Activated T-cell treated with anti-CD3 and anti-CD28 coated beads for 4 hours (primary cell): ENCODE measurements at places on chromosomes 6 and 20.
A peak's percentile ranks its signal among the peaks of the same experiment; 100 is the strongest.

GRCh38 chr20:44384423-44385027, 29.0 kb downstream of the HNF4A start:
- DNase-seq, result peak; percentile 82

- DNase-seq, result no peak
Observed at GRCh38 chr6:13328875-13329183, 492 bp upstream of the TBC1D7 start.

DNA sequence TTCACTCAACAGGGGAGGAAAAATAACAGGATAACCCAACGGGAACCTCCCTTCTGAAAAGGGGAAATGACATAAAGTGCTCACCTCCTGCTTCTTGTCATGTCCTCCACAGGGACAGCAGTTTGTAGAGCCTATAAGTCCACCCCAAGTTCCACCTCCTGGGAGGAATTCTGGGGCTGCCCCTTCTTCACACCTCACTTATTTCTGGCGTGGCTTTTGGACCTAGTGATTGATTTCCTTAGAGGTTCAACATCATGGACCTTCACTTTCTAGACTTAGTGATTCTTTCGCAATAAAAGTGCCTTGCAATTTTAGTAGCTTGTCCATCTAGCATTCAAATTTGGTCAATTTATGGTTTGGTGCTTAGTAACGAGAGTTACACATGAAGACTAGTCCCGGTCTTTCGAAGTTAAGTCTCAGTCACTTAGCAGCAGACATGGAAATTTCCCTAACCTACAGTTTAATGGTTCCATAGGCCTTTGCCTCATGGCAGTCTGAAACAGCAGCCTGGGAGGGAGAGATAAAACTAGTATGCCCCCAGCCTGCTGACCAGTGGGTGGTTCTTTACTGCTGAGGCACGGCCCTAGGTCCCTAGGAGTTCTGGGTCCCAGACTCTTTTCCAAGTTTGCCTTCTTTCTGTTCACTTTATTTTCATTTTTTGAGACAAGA, 59.2 kb upstream of the CDKAL1 start:
- no peak for DNase-seq

DNA sequence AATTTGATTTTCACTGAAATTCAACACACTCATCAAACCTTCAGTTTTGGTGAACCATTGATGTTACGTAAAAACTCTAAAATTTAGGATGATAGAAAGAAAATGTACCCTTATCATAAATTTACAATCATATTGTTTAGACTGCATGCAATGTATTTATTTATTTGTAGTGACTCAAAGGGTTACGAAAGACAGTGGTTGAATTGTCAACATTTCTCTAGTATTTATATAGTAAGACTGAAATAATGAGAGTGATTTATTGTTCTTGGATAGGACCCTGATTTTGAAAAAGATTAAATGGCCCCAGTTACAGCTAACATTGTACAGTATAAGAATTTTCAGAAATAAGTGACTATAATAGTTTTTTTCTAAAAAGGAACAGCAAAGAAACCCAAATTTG, 591.5 kb downstream of the RFPL4B start:
- no peak for DNase-seq

- no peak for DNase-seq
Observed at GRCh38 chr6:89976694-89977020, 82.4 kb downstream of the GJA10 start.

- DNase-seq, result no peak
Observed at GRCh38 chr20:51610761-51611624, 68.5 kb upstream of the NFATC2 start.

GRCh38 chr20:517221-517620, 26.4 kb downstream of the CSNK2A1 start:
- DNase-seq, result no peak

DNA sequence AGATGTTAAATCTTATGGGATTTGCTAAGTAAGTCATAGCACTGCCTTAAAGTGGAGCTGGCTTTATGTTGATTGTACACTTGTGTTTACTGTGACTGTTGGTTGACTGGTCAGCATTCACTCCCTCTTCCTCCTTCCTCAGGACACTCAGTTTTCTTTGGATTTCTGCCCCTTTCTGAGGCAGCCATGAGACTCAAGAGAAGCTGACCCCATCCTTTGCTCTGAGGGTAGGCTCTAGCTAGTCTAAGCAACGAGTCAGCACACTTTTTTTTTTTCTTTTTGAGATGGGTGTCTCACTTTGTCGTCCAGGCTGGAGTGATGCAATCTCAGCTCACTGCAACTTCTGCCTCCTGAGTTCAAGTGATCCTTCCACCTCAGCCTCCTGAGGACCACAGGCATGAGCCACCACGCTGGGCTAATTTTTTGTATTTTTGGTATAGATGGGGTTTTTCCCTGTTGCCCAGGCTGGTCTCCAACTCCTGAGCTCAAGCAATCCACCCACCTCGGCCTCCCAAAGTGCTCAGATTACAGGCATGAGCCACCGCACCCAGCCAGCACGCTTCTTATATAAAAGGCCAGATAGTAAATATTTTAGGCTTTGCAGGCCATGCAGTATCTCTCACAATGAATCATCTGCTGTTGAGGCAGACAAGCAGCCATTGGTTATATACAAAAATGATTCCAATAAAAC, 191.4 kb downstream of the NFATC2 start:
- DNase-seq, result no peak

DNA sequence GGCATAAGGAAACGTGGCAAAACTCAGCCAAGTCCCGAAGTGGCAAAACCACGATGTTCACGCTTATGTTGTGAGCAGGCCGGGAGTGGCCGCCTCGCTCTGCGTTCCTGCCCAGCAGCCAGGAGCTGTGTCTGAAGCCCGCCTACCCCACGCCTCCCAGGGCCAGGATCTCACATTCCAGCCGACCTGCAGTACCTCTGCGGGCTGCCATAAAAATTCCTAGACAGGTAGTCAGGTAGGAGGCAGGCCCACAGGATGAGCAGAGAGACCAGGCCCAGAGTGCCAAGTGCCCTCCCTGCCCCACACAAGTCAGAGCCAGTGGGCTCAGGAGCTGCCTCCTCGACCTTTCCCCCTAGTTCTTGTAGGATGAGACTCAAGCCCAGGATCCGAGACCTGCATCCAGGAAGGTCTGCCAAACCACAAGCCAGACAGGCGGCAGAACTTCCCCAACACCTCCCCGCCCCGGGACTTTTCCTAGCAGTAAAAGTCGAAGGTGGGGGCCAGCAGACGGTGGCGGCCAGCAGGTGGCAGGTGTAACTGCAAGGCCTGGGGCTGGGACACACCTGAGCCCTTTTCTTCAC, 16.7 kb downstream of the PMEPA1 start:
- DNase-seq, result no peak

GRCh38 chr6:12504325-12504966, 212.1 kb upstream of the PHACTR1 start:
- no peak for DNase-seq

- DNase-seq, result no peak
Observed at GRCh38 chr6:122653094-122653493, 42.9 kb downstream of the PKIB start.

DNA sequence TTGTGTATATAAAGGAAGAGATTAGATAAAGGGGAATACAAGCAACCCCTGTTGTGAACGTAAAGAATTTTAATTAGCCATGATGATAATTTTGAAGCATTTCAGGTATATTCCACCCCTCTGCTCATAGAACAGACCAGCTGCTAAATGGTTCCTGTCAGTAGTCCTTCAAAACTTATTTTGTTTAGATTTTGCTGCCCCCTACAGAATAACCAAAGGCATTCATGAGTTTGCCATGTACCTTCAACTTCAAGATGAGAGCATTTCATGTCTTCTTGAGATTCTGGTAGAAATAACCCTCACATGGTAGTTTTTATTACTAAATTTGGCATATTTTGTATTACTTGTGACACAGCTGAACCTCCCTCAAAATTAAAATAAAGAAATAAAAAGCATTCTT, 1586.7 kb downstream of the HACE1 start:
- DNase-seq, result no peak

DNA sequence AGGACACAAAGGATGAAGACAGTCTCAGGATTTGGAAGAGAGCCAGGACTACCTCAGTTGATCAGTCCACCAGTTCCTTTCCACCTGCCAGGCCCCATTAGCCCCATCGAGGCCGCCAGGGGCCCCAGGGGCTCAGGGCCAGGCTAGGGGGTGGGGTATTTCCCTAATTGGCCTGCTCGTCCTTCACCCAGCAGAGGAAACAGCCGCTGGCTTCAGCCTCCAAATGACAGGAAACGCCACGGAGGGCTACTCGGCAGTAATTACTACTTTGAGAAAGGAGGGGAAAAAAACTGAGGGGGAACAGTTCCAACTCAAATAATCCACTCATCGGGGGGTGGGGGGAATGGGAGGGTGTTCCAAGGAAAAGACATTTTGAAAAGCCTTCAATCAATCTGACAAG, 42.7 kb downstream of the MAFB start:
- DNase-seq, result no peak

DNA sequence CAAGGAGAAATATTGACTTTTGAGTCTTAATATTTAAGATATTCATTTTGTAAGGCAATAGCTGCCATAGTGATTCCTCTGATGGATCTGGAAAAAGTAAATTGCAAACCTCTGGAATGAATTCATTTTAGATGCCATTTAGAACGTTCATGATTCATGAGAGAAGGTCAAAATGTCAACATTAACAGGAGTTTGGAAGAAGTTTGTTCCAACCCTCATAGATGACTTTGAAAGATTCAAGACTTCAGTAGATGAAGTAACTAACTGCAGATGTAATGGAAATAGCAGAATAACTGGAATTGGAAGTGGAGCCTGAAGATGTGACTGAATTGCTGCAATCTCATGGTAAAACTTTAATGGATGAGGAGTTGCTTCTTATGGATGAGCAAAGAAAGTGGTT, 100.9 kb upstream of the CCN2 start:
- DNase-seq, result no peak

- no peak for DNase-seq
Observed at GRCh38 chr6:21402368-21402767, 191.2 kb upstream of the SOX4 start.

- no peak for DNase-seq
Observed at GRCh38 chr6:132100388-132100990, 149.3 kb upstream of the CCN2 start.

DNA sequence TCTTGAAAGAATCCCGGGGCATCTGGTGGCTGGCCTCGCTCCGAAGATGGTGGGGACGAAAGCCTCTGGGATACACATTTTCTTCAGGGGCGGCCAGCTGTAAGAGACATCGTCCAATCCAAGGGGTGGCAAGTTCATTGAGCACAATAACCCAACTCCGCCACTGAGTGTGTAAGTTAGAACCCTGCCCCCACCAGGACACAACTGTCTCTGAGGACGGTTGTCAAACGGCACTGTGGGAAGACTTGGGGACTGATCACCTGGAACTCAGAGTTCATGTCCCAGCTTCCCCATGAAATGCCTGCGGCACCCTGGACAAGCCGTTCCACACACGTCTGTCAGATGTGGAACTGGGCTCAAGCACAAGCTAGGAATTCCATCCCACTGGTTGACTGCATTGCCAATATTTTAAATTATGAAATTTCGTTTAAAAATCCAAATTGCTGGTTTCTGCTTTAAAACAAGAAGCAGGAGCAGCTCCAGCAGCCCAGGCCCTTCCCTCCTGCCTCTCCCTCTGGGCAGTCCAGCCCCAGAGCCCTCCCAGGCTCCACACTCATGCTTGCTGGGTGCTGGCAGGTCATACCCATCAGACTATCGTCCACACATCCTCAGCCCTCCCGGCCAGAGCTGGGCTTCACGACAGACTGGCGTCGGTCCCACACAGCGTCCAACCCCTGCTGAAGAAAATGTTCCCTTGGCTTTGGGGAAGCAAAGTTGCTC, 80.9 kb upstream of the AFDN start:
- no peak for DNase-seq

DNA sequence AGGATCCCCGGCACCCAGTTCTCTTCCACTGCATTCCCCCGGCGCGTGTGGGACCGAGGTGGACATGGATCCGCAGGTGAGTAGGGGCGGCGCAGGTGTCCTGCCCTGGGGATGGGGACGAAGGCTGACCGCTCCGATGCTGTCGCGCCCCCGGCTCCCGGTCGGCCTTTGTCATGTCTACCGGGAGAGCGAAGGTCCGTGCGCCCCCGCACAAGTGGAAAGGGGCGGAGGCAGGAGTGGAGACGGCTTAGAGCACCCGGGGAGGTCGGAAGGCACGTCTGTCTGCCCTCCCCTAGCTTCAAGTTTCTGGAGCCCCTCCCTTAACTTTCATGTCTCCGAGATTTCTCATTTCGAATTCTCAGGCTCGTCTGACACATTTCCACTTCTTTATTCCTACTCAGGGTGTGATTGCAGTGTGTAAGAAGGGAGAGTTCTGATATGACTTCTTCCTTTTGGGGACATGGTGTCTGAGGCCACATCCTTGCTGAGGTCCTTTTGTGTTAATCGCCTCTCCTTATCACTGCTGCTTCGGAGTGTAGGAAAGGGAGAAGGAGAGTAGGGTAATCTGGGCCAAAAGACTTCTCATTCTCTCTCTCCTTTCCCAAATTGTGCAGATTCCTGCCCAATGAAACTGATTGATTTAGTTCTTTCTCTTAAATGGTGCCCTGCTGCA, 435 bp downstream of the KIFC1 start:
- no peak for DNase-seq

DNA sequence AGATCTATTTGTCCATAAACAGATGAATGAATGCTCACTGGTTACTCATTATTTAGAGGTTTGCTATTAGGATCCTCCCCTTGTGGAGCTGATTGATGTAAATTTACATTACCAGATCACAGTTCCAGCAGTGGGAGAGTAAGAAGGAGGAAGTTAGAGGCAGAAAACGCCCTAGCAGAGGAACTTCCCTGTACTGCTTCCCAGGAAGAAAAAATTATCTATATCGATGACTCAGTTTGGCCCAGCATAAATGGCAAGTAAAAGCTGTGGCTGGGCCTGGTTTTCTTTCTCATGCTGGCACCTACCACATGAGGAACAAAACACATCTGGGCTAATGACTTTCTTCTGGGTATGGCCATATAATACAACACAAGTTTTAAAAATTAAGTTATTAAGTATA, 35.7 kb downstream of the DNAAF9 start:
- no peak for DNase-seq
